Esophagus squamous epithelium (tissue), 5 donors: ENCODE measurements at places on chromosomes 16 and 17.
A peak's percentile ranks its signal among the peaks of the same experiment; 100 is the strongest.

GRCh38 chr16:28573738-28574718, 20.3 kb downstream of the SGF29 start:
- no peak for DNase-seq

DNA sequence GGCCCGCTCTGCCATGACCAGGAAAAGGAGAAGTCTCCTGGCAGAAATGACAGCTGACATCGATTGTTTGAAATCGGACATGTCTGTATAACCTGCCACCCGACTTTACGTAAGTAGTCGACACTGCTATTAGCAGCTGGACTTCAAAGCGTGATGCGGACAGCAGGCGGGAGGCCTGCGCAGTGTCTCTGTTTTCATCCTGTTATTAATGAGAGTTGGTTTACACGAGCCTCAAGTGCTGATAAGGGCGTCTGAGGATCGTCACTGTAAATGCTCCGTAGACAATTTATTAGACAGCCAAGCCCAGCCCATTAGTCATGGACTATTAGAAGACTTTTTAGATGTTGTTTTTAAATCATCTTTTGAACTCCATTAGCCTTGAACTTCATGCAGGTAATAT, 328.3 kb downstream of the FOXL1 start:
- DNase-seq: no peak

DNA sequence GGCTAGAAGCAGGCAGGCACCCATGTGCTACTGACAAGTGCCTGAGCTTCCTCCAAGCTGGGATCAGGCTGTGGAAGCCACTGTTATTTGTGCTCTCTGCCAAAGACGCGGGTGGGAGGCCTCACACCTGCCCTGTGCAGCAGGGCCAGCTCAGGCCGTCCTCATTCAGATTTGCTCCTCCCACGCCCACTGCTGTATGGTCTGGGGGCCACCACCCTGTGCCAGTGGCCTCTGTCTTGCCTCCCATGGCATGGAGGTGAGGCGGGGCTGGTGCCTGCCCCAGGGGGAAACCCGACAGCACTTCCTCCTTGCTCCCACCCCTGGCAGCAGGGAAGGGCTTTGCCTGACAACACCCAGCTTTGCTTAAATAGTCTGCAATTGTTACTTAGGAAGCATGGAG, 356.5 kb upstream of the CDH8 start:
- DNase-seq: no peak

DNA sequence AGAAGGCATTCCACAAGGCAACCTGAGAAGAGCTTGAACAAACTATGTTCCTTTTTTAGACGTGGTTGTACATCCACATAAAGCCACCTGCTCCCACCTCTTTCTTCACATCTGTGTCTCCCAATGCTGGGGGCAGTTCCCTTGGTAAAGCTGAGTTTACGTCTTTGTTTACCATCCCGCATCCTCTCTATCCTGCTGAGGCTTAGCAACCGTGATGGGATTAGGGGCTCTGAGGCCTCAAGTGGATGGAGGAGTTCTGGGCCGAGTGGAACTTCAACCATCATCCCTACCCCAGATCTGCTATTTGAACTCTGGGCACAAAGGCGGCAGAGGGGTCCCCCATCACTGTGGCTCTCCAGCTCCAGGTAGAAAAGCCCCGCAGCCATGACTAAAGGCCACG, 94.2 kb upstream of the CREBBP start:
- no peak for DNase-seq

DNA sequence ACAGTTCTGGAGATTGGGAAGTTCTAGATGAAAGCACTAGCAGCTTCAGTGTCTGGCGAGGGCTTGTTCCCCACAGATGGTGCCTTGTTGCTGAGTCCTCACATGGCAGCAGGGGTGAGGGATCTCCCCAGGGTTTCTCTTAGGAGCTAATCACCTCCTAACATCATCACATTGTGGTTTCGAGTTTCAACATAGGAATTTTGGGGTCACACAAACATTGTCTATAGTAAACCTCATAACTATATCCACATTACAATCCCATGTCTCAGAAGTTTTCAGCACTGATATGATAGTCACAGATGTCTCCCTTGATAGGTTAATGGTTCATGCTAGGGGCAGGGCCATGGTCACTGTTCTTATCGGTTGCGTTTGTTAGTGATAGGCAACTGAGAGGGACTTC, 13.8 kb downstream of the CLUAP1 start:
- no peak for DNase-seq

GRCh38 chr16:25689137-25689836, 2.5 kb upstream of the HS3ST4 start:
- no peak for DNase-seq

- no peak for DNase-seq
Measured at GRCh38 chr16:15976929-15977637, 27.7 kb downstream of the ABCC1 start.

DNA sequence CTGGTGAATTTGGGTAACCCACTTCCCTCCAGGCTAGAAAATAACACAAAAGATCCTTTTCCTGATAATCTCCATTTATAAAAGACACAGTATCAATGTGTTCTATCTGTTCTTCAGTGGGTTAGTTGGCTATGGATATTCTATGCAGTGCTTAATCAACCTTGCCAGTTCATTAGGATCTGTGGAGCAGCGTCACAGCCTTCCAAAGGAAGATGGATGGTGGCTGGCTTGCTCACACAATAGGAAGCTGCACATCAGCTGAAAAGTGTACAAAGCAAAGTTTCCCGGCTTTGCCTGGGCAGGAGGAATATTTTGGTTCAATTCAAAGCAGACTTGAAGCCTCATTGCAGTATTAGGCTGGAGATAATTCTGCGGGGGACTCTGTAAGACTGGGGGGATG, 70.3 kb upstream of the CA10 start:
- no peak for DNase-seq

DNA sequence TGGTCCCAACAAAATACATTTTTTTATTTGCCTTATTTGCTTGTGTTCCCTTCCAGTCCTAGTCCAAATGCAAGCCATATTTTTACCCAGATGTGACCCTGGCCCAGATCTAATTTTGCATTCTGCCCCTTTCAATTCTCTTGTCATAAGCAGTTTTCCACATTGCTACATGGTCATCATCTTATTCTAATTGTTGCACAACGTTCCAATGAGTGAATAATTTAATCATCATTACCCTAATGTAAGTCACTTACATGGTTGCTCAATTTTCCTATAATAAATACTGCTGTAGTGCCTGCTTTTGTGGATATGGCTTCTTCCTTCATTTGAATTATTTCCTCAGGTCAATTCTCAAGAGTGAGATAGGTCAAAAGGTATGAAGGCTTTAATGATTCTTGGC, 12.8 kb downstream of the RSAD1 start:
- DNase-seq: no peak

GRCh38 chr16:83581082-83581481, 226.7 kb upstream of the HSBP1 start:
- DNase-seq: no peak

DNA sequence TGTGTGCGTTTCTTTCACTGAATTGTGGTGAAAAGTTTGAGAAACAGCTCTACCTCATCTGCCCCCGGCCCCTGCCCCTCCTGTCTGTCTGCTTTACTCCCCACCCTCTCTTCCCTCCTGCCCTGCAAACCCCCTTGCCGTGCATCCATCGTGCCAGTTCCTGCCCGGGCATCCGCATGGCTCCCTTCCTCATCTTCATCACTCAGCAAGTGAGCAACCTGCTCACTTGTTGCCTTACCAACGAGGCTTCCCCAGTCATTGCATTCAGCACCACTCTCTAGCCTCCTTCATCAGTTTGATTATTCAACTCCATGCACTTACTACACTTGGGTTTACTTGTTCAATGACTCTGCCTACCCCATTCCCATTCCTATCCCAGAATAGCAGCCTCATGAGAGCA, 34.8 kb upstream of the SDK2 start:
- no peak for DNase-seq

GRCh38 chr17:30950669-30951399, 20.0 kb upstream of the RNF135 start:
- DNase-seq: no peak

GRCh38 chr16:24013864-24014645, 178.3 kb downstream of the PRKCB start:
- DNase-seq: peak; percentile 33

- DNase-seq: no peak
Measured at GRCh38 chr16:60932600-60932999, 1103.6 kb downstream of the CDH8 start.
